Fibroblast of upper back skin (primary cell): ENCODE measurements at places on chromosomes 7 and 10.

GRCh38 chr10:13810568-13810967, 223.8 kb downstream of the PRPF18 start:
- no peak for DNase-seq

DNA sequence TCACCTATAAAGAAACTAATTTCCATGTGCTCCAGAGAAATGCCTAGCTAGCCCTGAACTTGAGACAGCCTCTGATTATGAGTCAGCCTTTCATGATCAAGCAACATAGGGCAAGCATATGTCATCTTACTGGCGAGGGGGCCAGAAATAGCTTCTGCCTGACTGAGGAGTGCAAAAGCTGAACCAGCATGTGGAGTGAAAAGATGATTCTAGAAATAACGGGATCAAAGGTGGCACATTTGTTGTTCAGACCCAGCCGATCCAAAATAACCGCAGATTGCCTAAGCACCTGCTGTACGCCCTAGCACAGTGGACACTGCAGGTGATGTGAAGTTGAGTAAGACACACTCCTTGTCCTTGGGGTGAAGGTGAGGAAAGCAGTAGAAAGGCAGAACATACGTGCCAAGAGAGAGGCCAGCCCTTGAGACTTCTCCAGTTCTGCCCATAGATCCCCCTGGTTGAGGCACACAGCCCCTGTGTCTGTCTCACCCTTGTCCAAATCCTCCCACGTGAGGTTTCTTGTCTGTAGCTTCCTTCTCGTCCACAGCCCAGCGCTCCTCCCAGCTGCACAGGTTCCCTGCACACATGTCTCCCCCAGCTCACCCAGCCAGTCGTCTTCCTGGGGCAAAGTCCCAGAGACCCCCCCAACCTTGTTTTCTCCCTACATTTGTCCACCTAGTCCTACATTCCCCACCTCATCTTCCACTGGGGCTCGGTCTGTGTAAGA, 2.8 kb upstream of the BCL7B start:
- DNase-seq, result peak; percentile 85

DNA sequence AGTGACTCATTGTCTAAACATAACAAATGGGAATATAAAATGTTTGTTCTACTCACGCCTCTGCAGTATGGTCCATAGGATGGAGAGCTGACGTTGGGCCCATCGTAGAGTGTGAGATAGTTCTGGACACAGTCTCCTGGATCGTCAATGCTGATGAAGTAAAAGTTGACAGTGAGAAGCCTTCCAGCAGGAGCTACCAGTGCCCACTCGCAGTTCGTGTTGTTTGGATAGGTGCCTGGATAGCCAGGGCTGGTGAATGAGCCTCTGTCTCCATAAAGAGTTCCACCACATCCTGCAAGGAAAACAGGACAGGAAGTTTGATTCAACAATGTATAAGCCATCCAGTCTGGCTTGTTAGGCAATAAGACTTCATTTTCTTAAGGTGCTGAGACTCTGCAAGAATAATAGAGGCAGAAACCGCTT, 79.6 kb downstream of the OR13A1 start:
- DNase-seq, result no peak

DNA sequence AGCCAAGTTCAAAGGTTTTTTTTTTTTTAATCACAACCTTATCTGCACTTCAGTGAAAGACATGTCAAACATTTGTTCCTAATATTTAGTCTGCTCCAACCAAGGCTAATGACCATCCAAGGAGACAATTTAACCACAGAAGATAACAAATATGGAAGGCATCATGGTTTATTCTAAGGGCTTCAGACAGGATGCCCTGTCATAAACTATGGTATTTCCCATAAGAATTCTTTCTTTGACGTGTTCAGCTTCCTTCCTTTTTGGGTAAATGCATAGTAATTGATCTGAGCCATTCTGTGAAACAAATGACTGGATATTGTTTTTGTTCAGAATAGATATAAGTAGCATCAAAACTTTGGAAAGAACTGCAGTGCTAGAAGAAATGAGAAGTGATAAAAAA, 326.5 kb upstream of the AOAH start:
- no peak for DNase-seq

- peak; percentile 60 for DNase-seq
Observed at GRCh38 chr10:94131885-94132284, 138.2 kb downstream of the PLCE1 start.

DNA sequence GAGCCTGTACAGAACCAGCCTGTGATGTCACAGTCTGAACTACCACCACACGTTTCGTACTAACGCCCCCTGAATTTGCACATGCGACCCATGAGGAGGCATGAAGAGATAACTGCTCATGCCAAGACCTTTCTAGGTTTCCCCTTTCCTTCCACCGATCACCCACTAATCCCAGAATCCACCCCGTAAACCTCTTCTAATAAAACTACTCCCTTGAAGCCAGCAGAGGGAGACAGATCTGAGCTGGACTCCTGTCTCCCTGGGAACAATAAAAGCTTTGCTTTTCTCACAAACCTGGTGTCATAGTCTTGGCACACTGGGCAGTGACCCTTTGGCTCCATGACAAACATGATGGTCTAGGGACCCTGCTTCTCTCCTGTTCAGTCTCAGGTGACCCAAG, 144.5 kb downstream of the FRMD4A start:
- DNase-seq, result no peak

GRCh38 chr7:17773289-17773626, 167.0 kb downstream of the SNX13 start:
- peak; percentile 81 for DNase-seq

- DNase-seq, result no peak
Observed at GRCh38 chr10:34523017-34523767, 291.9 kb downstream of the PARD3 start.

GRCh38 chr10:115092258-115092554, 959 bp upstream of the ATRNL1 start:
- no peak for DNase-seq

GRCh38 chr10:86163522-86164173, 202.9 kb downstream of the GRID1 start:
- DNase-seq, result no peak

DNA sequence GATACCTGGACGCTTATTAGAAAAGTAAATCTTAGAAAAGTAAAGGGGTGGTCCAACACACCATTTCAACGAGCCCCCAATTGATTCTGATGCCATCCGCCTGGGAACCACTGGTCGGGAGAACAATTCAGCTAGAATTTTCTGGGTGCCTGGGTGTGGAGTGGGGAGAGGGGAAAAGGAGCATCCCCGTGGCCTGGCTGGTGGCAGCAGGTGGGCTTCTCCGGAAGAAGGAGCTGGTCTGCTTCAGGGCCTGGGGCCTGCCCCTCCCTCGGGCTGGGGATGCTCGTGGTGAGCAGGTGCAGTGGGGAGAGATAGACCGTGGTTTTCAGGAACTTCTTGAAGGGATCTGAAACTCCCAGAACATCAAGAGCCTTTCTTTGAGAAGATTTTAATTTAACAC, 39.9 kb upstream of the DUSP5 start:
- no peak for DNase-seq

- DNase-seq, result no peak
Observed at GRCh38 chr7:63968629-63969028, 30.0 kb upstream of the ZNF722 start.

- no peak for DNase-seq
Observed at GRCh38 chr10:82206831-82207230, 331.8 kb downstream of the NRG3 start.

DNA sequence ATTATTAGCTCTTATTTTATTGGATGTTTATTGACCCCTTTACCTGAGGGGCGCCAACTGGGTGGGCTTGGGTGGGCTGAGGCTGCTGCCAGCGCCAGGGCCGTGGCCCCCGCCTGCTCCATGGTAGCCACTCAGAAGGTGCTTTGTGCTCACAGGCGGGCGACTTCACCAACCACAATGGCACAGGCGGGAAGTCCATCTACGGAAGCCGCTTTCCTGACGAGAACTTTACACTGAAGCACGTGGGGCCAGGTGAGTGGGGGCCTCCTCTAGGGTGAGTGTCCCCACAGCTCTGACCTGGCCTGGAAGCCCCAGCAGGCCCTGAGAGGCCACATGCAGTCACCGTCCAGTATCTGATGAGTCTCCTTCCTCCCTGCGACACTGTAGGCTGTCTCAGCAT, 4.1 kb downstream of the PPIF start:
- no peak for DNase-seq

DNA sequence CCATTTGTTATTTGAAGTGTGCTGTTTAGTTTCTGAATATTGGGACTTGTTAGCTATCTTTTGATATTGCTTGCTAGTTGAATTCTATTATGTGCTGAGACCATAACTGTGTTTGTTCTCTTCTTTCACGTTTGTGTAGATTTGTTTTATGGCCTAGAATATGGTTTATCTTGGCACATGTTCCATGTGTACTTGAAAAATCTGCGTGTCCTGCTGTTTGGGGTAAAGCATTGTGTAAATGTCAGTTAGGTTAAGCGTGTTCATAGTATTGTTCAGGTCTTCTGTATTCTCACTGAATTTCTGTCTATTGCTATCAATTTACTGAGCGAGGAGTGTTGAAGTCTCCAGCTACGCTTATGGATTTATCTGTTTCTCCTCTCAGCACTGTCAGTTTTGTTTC, 19.4 kb downstream of the MMP21 start:
- DNase-seq, result no peak

GRCh38 chr10:82811621-82812020, 936.6 kb downstream of the NRG3 start:
- peak; percentile 18 for DNase-seq

GRCh38 chr10:130427216-130427722, 291.1 kb downstream of the GLRX3 start:
- no peak for DNase-seq

- DNase-seq, result peak; percentile 70
Observed at GRCh38 chr7:78510580-78511188, 712.1 kb downstream of the PHTF2 start.

GRCh38 chr7:81725003-81725811, 44.6 kb downstream of the HGF start:
- DNase-seq, result peak; percentile 61

- DNase-seq, result no peak
Observed at GRCh38 chr10:110864662-110865140, 7.0 kb upstream of the PDCD4 start.

DNA sequence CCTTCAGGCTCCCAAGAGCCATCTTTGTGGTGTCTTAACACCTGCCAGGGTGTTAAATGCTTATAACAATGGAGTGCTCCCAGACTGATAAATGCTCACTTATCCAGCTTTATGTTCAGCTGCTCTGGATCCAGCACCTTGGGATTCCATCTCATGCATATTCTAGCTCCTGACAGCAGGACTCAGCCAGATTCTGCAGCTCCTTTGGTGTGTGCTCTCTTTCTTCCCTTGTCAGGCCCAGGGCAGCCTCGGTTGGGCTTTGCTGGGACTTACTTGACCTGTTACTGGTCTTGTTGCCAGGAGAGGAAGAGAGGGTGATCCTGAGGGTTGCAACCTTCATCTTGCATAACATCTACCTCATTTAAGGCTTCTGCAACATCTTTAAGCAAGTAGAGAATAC, 59.4 kb upstream of the CCNY start:
- no peak for DNase-seq

DNA sequence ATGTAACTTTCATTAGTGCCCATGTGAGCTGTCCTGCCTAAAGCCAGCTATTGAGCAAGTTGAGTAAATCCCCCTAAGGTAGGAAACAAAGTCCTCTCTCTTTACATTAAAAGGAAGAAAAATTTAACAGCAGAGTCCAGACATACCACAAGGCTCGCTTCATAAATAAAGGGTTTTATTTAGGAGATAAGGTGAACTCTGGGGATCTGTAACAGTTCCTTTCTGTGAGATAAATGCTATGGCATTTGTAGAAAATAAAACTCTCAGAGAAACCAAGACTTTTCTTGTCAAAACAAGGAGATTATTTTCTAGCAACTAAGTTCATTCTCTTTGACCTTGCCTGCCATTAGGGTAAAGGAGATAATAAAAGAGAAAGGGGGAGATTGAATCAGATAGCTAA, 32.3 kb upstream of the LYZL1 start:
- DNase-seq, result peak; percentile 34

GRCh38 chr7:40986351-40986873, 716.5 kb downstream of the INHBA start:
- DNase-seq, result peak; percentile 85

- no peak for DNase-seq
Observed at GRCh38 chr10:104076743-104077160, 8.9 kb downstream of the COL17A1 start.

DNA sequence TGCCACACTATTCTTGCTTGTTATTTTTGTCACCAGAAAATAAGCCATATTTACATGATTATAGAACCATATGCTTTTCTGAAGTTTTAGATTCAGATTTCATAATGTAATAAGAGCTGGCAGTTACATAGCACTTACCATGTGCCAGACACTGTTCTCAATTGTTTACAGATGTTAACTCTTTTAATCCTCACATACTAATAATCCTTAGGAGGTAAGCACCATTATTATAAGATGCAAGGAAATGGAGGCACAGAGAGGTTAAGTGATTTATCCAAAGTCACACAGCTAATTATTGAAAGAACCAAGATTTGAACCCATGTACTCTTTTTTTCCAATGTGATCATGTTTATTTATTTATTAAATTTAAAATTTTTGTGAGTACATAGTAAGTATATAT, 57.2 kb downstream of the CREB5 start:
- no peak for DNase-seq

GRCh38 chr7:27181795-27182275, 3.2 kb downstream of the HOXA11 start:
- DNase-seq, result no peak

DNA sequence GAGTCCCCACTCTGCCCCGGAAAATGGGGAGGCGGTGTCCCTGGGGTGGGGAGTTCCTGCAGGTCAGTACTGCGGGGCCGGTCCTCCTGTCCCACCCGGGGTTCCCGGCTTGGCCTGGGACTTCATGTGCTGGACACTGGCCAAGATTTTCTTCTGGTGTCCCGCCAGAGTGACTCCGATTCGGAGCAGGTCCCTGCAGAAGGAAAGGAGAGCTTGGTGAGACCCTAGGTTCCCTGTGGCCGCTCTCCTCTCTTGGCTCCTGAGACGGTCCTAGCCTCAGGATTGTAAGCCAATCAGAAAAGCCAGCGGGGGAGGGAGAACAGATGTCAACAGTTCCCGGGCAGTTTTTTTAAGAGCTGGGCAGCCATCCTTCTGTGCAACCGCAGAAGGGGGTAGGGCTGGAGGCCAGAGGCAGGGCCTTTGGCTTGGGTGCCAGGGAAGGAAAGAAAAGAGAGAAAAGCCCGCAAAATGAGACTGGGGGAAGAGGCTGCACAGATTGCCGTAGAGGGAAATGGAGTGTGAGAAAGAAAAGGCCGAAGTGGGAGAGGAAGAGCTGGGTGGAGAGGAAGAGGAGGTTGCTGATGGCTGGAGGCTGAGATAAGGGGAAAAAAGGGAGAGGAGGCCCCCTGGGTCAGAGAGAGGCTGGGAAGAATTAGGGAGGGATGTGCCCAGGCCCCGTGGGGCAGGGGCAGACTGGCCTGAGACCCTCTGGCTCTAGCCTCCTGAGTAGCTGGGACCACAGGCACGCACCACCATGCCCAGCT, 23.7 kb downstream of the EPHB4 start:
- DNase-seq, result peak; percentile 85

GRCh38 chr7:18721429-18721828, 225.9 kb downstream of the HDAC9 start:
- no peak for DNase-seq

- no peak for DNase-seq
Observed at GRCh38 chr10:132402781-132403241, 5.8 kb downstream of the PWWP2B start.
